ENCODE measurements at places on chromosomes 12 and 14. TPM values are rescaled to one million over a fixed set of nuclear protein-coding genes. Genes with fewer than 3 reads are reported as not detected.
A peak's percentile ranks its signal among the peaks of the same experiment; 100 is the strongest.

GRCh38 chr12:51441583-51441982, 17.0 kb downstream of the SLC4A8 start:
- DNase-seq: no peak

- DNase-seq: peak; percentile 35
Measured at GRCh38 chr12:9646794-9647781, 22.4 kb upstream of the CLEC2D start.

DNA sequence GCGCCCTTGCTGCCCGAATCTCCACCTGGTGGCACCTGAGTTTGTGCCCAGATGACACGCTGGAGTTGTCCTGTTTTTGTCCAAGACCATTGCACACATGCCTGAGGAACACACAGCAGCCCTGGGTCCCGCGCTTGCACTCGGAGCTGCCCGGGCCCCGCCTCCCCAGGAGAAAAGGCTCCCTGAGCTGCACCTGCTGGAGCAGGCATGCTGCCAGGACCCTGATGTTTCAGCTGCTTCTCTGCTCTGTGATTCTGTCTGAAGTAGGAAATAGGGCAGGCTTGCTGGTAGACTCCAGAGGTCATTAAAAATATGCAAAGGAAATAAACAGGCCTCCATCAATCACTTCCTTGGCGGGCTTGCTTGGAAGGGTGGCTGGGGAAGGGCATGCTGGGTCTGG, 271.6 kb downstream of the CACNA1C start:
- no peak for DNase-seq

DNA sequence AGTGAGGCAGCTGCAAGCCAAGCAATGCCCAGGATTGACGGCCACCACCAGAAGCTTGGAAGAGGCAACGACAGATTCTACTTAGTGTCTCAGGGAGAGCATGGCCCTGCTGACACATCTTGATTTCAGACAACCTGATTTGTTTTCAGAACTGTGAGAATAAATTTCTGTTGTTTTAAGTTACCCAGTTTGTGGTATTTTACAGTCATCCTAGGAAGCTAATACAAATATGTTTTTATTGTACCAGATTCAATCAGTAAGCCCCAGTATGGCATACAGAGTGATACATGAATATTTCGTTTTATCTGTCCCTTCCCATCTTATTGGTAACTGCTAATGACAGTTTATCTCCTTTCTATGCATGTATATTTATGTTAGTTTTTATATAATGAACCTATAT, 62.3 kb downstream of the SAMD4A start:
- no peak for DNase-seq

- no peak for DNase-seq
Measured at GRCh38 chr12:19561411-19561961, 122.2 kb downstream of the AEBP2 start.

DNA sequence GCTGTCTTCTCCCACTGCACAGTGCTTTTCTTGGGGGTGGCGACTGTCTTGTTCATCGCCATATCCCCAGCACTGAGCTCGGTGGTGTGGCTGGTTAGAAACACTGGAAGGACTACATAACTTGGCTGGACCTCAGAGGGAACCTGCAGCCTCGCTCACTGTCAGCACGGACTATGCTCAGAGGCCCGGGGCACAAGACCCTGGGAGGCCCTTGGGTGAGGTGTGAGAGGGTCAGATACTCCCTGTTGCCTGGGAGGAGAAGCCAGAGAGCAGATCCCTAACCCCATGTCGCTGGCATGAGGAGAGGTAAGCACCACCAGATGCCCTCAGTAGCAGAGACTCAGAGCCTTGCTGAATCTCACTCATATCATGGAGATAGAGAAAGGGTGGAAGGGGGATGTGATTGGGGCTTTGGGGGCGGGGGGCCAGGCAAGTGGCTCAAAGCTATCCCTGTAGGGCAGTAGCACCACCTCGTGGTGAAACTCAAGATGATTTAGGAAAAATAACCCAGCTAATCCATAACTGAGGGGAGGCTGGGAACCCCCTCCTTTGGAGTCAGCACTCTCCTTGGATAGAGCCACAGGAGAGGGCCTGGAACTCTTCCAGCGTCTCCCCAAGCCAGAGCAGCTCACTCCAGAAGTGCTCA, 18.7 kb upstream of the HDAC7 start:
- no peak for DNase-seq

GRCh38 chr12:132259364-132259871, 70.0 kb downstream of the GALNT9 start:
- no peak for DNase-seq

DNA sequence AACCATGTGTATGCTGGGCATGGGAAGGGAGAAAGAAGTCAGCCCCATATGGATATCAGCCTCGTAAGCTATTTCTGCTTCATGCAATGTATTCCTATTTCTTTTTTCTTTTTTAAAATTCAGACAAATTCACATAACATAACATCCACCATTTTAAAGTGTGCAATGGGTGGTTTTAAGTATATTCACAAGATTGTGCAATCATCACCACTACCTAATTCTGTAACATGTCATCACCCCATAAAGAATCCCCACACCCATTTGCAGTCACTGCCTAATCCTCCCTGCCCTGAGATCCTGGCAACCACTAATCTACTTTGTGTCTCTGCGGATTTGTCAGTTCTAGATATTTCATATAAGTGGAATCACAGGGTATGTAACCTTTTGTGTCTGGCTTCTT, 9.5 kb downstream of the POMT2 start:
- peak; percentile 66 for DNase-seq

DNA sequence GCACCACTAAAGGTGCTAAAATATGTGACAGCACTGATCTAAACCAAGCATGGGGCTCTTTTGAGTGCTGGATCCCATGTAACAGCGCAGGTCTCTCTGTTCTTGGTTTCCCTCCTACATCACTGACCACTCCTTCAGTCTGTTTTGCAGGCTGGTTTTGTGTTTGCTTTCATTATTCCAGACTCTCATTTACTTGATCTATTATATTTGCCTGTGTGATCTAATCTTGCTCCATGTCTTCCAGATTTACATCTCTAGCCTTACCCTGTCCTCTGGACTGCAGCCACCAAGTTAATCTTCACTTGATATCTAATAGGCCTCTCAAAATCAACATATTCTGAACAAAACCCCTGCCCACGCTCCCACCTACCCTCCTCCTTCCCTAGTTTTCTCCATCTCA, 8.6 kb downstream of the GLIPR1 start:
- DNase-seq: no peak

DNA sequence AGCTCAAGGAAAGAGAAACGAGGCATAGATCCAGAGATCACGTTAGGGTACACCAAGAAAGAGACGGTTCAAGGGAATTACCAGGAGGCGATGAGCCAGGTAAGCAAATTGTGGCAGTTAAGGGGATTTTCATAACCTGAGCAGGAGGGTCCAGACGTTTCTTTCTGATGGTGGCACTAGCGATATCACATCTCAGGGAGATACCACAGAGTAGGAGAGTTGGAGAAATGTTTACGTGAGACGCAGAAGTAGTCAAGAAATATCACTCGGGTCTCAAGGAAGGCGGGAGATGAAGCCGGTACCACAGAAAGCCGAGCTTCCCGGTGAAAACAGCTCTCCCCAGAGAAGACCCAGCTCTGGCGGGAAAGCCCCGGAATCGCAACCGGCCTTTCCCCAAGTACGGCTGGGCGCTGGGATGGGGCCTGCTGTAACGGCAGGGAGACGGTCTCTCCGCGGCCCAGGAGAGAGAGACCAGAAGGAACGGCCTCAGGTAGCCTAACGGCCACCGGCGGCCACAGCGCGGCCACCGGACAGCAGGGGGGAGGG, 485 bp downstream of the SENP1 start:
- peak; percentile 25 for DNase-seq

- DNase-seq: no peak
Measured at GRCh38 chr14:99971941-99972747, 93.1 kb upstream of the EVL start.

DNA sequence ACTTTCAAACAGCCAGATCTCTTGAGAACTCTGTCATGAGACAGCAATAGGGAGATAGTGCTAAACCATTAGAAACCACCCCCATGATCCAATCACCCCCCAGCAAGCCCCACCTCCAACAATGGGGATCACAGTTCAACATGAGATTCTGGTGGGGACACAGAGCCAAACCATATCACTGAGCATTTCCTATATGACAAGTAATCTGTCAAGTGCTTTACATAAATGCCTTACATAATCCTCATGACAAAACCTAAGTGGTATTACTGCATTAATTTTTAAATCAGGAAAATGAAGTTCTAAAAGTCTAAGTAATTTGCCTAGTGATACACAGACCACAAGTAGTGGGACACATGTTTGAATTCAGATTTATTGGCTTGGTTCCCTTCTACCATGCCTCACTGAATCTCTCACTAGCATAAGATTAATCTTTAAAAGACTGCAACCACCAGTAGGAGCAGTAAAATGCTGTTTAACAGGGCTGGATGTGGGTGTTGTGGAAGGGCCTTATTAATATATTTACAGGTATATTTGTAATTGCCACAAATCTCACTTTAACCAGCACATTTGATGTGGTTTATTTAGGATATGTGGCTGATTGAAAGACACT, 323.1 kb upstream of the FBXO33 start:
- no peak for DNase-seq

- DNase-seq: peak; percentile 77
Measured at GRCh38 chr12:93786656-93787397, 109.7 kb downstream of the CRADD start.

DNA sequence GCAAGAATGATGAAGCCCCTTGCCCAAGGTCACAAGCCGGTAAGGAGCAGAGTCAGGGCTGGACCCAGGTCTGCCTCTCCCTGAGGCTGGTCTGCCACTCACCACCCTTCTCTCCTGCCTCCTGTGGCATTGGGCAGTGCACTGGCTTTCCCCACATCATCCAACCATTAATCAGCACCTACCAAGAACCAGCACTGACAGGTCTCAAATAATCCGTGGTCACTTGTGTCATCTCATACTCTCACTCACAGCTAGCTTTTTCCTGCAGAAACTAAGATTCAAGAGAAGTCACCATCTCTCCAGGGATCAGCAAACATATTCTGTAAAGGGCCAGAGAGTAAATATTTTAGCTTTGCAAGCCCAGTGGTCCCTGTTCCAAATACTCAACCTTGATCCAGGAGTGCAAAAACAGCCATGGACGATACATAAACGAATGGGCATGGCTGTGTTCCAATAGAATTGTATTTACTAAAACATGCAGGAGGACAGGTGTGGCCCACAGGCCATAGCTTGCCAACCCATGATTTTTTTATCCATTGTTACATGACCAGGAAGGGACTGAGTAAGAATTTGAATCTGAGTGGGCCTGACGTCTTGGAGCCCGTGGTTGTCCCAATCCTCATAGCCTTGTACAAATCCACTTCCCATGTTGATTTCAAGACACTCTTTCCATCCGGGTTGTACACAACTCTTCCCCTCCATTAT, 374.2 kb downstream of the BCL11B start:
- peak; percentile 82 for DNase-seq

DNA sequence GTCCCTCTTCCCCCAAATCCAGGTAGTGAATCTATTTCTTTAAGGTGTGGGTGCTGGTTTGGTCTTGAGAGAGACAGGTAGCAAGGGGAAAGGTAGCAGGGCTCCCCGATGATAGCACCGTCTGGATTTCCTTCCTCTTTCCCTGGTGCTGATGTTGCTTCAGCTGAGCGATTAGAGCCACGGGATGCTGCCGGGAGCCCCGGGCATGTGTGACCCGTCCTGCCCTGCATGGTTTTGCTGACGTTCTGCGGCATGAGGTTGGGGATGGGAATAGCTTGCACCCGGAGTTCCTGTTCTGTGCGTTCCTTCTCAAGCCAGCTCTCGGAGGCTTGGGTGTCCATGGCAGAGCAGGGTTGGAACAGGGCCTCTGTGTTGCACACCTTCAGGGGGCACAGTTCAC, 107.3 kb downstream of the TSPAN9 start:
- DNase-seq: no peak

GRCh38 chr12:127277882-127278281, 989.1 kb upstream of the TMEM132C start:
- DNase-seq: no peak

- DNase-seq: no peak
Measured at GRCh38 chr14:105952222-105952621, 425.8 kb downstream of the TMEM121 start.

DNA sequence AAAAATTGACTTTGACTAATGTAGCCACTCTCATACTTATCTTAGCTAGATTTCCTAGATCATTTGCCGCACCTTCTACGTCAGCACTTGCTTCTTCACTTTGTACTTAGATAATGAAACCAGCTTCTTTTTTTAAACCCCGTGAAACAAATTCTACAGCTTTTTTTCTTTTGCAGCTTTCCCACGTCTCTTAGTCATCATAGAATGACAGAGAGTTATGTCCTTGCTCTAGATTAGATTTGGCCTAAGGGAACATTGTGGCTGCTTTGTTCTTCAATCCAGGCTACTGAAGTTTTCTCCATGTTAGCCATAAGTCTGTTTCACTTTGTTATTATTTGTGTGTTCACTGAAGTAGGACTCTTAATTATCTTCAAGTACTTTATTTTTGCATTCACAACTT, 94.9 kb downstream of the SLCO1A2 start:
- no peak for DNase-seq

- no peak for DNase-seq
Measured at GRCh38 chr12:116217045-116217735, 60.3 kb downstream of the MED13L start.

- no peak for DNase-seq
Measured at GRCh38 chr12:30529489-30530269, 166.0 kb downstream of the IPO8 start.

DNA sequence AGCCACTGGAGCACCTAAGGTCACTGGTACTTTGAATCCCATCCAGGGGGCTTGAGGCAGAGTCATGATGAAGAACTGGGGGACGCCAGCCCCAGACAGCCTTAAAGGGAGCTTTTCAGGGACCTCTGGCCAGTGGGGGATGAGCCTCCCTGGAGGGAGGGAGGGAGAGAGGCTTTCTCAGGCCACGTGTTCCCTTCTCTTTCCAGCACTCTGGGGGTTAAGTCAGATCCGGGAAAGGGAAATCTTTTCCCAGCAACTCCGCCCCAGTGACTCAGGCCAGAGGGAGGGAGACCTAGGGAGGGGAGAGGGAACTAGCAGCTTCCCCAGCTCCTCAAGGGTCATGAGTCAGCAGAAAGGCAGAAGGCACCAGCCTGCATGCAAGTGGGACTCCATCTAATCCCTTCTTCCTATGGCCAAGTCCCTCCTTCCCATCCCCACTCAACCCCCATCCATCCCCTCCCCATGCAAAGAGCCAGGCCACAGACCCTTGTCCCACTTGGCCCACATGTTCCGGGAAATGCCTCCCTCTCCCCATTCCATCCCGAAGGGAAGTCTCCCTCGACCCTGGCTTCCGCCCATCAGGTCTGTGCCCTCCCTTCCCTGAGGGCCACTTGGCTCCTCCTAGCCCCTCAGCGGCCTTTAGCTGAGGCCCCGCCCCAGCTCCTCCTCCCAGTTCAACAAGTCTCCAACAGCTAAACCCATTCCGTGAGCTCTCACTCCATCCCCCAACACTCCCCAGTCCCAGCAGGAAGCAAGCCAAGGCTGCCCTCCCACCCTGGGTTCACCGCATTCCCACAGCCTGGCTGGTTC, 5.6 kb downstream of the TNFRSF1A start:
- DNase-seq: peak; percentile 99

The CCDC197 gene
- total RNA-seq: not detected

The KLRB1 gene
- total RNA-seq: not detected

The MSRB3 gene
- total RNA-seq: 4.2 TPM

The GRIP1 gene
- total RNA-seq: 28.0 TPM

The MIP gene
- total RNA-seq: not detected

The PTPRR gene
- total RNA-seq: under 0.01 TPM

The AQP2 gene
- not detected for total RNA-seq

The DNM1L gene
- total RNA-seq: 69.2 TPM

The RAD9B gene
- 0.26 TPM for total RNA-seq

Measured in bronchial epithelial cell (primary cell).